ENCODE measurements at places on chromosomes 2 and 18.
A peak's percentile ranks its signal among the peaks of the same experiment; 100 is the strongest.

DNA sequence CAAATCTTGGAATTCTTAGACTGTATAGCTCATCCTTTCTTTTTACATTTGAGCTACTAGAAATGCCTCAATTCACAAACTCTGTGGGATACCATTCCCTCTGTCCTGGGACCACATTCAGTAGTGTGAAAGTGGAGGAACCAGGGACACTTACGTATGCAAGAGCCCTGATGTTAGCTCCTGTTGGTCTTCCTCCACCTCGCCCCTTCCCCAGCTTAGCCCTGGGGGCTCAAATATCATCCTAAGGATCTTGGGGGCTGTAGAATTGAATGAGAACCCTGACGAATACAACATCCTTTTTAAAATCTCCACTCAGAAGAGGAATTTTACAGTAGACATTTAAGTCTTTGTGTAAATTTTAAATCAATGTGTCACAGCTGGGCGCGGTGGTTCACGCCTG is 65.2 kb upstream of the RAPH1 start:
- DNase-seq: no peak

DNA sequence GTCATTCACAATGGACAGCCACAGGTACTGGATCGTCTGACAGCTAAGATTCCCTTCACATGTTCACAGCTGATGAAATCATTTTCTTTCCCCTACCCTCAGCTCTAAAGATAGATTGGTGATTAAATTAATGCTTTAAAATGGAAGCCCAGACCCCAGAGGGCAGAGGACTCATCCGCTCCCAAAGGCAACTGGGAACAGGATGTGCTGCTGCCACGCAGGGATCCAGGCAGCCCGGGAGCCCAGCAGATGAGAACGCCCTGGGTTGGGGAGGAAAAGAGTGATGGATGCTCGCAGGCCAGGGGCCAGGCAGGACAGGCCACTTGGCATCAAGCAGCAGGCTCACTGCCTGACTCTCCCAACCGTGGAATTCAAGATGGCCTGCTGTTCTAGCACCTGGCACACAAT is 41.3 kb downstream of the HDHD2 start:
- DNase-seq: no peak

DNA sequence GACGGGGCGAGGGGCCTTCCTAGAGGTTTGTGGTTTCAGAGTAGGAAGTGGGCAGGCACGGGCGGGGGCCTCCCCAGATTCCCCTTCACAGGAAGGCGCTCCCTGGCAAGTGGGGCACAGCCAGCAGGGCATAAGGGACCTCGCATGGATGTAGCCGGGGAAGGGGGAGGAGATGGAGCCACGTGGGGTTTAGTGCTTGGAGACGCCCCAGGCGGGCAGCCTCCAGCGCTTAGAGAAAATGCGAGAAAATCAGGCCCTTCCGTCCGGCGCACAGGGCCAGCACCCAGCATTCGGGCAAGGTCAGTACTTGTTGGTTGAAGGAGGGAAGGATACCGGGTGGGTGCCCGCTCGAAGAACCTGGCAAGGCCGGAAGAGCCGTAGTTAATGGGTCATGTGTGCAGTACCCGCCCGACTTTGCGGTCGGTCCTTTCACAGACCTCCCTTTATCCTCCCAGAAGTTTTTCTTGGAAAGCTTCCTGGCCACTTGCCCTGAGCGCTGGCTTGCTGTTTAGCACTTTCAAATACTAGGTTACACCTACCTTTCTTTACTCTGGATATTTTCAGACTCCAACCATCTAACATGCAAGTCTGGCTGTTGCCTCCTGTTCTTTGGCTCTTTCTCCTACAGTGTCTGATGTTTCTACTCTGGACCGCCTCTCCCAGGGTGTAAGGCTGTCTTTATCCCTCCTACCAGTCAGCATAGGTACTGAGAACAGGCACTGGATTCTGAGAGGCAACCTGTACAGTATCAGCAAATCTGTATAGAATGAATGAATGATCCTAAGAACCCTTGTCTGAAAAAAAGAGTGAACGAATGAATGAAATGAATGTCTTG is 78.1 kb downstream of the CIB4 start:
- DNase-seq: no peak

- no peak for DNase-seq
Measured at GRCh38 chr2:59076079-59076619, 835.0 kb upstream of the FANCL start.

- no peak for DNase-seq
Measured at GRCh38 chr18:58898010-58898799, 33.5 kb downstream of the ZNF532 start.

GRCh38 chr2:119290859-119291587 is 67.4 kb downstream of the STEAP3 start:
- DNase-seq: peak; percentile 66

GRCh38 chr18:3453540-3454364 is 3.8 kb downstream of the TGIF1 start:
- no peak for DNase-seq

DNA sequence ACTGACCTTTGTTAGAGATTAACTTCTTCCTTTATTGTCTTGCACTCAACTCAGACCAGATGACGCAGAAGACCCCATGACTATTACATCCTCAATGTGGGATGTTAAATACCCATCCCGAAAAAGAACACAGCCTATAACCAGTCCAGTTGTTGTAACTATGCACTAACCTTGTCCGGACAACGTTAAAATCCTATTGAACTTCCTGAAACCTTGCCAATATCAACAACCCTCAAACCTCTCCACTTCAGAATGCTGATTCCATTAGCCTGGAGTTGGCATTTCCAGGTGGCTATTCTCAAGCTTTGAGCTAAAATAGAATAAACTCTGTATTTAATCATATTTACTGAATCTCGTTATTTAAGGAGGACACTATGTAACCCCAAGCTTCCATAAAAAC is 13.6 kb downstream of the NMS start:
- no peak for DNase-seq

DNA sequence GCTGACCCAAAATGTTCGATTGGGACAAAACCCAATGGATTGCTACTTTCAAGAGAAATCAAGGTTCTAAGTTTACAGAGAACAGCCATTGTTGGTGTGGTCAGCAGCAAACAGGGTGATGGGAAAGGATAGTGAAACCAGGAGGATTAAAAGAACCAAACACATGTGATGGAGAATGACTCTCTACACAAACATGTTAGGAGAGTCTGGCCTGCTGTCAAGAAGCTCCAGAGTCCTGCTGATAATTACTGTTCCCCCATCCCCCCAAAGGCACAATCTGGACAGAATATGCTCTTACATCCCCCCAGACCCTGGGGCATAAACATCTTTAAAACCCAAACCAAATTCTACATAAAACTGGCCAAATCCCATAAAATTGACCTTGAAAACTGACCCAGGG is 32.0 kb upstream of the ACYP2 start:
- no peak for DNase-seq

GRCh38 chr2:236180831-236181453 is 12.8 kb upstream of the GBX2 start:
- peak; percentile 84 for DNase-seq

- no peak for DNase-seq
Measured at GRCh38 chr2:71530211-71530610, 76.8 kb downstream of the DYSF start.

DNA sequence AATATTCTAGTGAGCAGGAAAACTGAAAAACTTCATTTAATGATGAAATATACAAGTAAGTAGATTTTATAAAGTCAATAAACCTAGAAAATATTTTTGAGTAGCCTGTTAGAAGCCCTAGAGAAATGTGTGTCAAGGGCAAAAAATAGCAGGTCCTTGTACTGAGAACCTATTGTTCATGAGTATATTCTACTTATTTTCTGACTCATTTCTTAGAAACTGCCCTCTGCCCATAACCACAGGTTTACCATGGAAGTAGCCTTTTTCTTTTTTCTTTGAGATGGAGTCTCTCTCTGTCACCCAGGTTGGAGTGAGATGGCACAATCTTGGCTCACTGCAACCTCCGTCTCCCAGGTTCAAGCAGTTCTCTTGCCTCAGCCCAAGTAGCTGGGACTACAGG is 19.4 kb upstream of the SELENOI start:
- DNase-seq: no peak

GRCh38 chr2:56130463-56131070 is 53.2 kb upstream of the CCDC85A start:
- DNase-seq: no peak

GRCh38 chr18:64982414-64983055 is 768.3 kb upstream of the CDH7 start:
- DNase-seq: no peak

- no peak for DNase-seq
Measured at GRCh38 chr2:188582211-188582610, 290.5 kb downstream of the GULP1 start.

DNA sequence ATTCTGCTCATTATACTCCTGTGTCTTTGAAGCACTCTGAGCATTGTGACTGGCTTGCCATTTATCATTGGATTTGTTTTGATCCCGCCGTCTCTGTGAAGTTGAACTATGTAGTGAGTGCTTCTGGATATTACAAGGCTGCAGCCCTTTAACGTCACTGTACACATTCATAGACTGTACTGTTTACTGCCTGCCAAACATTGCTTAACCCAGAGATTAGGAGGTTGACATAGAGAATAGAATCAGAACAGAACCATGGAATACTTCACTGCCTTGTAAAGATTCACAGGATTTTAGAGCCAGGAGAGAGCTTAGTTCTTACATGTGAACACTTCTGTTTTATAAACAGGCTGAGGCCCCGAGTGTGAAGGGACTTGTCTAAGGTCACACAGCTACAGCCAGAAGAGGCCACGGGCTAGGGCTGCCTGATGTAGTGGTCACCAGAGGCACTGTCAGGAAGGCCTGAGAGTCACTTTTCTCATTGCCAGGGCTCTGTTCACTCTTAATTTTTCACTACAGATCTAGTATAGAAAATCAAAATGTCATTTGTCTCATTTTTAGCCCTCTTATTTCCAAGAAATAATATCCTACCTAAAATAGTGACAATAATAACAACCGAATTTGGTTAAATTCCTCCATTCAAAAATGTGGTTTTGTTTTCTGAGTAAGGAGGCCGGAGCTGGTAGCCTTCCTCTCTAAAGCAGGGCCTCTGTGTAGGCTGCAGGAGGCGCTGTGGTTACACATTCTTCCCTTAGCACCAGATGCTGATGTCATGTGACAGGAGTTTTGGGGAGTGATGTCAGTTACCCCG is 87.9 kb downstream of the UGGT1 start:
- peak; percentile 59 for DNase-seq

DNA sequence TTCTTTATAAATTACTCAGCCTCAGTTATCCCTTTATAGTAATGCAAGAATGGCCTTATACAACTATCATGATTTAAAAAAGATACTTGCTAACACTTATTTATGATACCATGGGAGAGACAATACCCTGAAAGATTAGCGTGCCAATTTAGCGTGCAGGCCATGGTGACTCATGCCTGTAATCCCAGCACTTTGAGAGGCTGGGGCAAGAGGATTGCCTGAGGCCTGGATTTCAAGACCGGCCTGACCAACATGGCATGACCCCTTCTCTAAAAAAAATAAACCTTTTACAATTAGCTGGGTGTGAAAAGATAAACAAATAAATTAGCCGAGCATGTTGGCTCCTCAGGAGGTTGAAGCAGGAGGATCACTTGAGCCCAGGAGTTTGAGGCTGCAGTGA is 493.4 kb upstream of the FSIP2 start:
- DNase-seq: no peak

DNA sequence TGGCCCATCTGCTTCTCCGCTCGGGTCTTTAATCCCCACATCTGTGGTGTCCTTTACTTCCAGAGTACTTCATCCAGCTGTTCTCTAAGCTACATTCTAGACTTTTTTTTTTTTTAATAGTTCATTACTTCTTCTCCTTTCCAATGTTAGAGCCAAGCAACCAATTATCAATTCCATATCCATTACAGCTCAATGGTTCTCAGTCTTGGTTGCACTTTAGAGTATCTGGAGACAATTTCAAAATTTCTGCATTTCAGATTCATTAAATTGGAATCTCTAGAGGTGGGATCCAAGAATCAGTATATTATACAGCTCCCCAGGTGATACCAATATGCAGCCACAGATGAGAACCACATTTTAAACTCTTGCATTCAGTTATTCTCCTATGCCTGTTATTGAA is 43.9 kb upstream of the ZSWIM2 start:
- no peak for DNase-seq

GRCh38 chr18:10482985-10483949 is 28.8 kb downstream of the APCDD1 start:
- DNase-seq: no peak

- DNase-seq: no peak
Measured at GRCh38 chr2:40230707-40231432, 221.0 kb downstream of the SLC8A1 start.

DNA sequence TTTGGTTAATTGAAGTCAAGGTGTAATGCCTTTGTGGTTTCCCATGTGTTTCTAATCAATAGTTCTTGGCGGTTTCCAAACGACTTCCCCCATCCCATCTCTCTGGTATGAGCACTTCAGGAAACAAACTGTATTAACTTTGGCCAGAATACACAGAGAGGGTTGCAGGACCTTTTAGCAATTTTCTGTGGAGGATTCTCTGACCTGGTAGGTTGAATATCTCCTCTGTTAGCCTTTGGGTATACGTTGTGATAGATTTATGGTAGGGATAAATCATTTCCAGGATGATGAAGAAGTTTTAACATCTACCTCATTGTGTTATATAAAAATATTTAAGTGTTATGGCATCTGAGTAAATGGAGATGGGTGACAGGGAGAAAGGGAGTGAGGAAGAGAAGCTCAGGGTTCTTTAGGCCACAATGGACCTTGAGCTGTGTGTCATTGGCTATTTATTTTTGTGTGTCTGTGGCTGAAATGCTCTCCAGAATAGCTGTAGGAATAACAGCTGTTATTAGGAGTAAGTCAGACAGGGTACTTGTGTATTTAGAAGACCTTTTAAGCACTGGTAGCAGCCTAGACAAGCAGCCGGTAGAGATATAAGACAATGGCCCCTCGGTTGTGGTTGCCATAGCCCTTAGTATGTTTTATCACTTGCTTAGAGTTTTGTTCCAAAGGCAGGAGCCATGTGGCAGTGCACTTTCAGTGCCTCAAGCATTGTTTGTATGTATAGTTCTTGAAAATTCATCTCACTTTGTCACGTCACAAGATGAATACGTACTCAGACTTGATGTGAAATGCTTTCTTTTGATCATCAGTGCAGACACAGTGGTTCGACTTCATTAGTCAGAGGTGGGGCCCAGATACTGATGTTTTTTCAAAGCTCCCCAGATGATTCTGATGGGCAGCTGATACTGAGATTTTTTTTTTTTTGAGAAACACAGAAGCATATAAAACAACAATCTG is 91.1 kb downstream of the FMNL2 start:
- DNase-seq: no peak

DNA sequence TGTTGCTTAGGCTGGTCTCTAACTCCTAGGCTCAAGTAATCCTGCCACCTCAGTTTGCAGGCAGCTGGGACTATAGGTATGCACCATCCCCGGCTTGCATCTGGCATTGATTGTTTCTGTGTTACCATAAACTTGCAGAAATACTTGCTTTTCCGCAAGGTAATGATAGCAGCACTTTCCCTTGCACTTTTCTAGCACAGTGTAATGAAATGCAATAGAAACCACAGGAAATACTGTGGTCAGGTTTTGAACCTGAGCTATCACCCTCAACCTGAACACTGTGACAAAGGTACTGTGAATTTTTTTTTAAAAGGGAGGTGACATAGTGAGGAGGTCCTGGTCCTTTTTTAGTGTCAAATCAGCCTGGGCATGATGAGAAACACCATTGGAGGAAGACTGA is 38.3 kb downstream of the DHRS9 start:
- DNase-seq: no peak

- no peak for DNase-seq
Measured at GRCh38 chr2:36277146-36277808, 78.3 kb upstream of the CRIM1 start.
